Chondrocyte (in vitro differentiated cells): ENCODE measurements at places on chromosomes 3 and 15. TPM values are rescaled to one million over a fixed set of nuclear protein-coding genes. Genes with fewer than 3 reads are reported as not detected.
A peak's percentile ranks its signal among the peaks of the same experiment; 100 is the strongest.

DNA sequence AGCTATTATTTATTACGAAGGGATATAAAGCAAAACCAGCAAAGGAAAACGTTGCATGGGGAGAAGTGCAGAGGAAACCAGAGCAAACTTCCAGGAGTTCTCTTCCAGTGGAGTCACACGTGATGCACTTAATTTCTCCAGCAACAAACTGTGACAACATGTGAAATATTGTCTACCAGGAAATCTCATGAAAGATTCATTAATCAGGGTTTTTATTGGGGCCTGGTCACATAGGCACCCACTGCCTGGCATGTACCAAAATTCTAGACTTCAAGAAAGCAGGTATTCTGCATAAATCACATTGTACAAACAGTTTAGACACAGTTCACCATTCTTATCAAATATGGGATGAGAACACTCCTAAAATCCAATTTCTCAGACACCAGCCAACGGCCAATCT, 5.4 kb upstream of the TFG start:
- H3K4me1 ChIP-seq: peaks cover 5% of the 10 kb centered on the region
- no peaks in the 10 kb centered on the region for H3K36me3 ChIP-seq
- no peak overlapping the region for H3K27ac ChIP-seq
- no peak overlapping the region for H3K4me3 ChIP-seq

DNA sequence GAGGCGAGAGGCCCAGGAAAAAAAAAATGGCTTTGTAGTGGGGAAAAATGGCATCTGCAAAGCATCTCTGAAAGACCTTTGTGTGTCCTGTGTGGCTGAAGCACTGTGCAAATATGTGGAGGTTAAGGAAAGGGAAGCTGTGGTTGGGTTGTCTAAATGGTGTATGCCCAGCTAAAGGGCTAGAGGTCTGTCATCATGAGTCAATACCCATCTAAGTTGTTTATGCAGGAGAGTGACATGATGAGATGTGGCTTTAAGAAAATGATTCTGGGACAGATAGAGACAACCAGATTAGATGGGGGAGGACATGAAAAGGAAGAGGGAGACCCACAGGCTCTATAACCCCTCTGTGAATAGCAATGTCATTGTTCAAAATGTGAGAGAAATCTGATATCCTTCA, 280.7 kb downstream of the MFSD1 start:
- no peaks in the 10 kb centered on the region for H3K27me3 ChIP-seq
- DNase-seq: no peak
- H3K4me1 ChIP-seq: peaks cover 16% of the 10 kb centered on the region
- no peaks in the 10 kb centered on the region for H3K36me3 ChIP-seq
- H3K27ac ChIP-seq: no peak overlapping the region

DNA sequence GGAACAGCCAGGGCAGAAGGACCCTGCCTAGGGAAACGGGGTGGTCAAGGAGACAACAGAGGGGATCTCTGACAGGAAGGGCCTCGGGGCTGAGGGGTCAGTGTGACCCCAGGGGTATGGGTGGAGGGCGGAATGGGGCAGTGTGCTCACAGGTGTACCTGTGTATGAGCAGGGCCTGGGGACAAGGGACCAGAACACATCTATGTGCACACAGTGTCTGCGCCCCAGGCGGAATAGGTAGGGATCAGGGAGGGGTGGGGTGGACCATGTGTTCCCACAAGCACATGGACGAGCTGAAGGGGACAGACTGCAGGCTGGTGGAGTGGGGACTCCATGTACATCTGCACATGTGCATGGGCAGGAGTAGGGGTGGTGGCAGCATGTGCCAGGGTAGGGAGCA, 5.0 kb upstream of the TLR9 start:
- no peaks in the 10 kb centered on the region for H3K27me3 ChIP-seq
- no peak overlapping the region for H3K4me3 ChIP-seq
- no peak for DNase-seq
- peaks cover 30% of the 10 kb centered on the region for H3K36me3 ChIP-seq
- H3K27ac ChIP-seq: no peak overlapping the region

DNA sequence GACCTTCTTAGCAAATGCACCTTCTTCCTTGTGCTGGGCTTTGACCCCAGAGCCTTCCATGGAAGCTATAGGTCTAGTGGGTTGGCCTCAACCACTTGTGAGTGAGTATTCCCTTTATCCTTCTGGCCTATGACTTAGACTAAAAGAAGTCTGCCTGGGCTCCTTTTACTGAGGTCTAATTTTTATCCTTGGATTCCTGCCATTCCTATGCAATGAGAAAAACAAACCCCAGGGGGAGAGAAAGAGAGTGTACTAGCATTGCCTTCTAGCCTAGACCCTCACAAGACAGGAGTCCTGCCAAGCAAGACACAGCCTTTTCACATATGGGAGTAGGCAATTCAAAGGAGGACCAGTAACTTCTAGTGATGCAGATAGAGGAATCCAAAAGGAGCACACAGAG, 155.4 kb downstream of the PPM1L start:
- H3K4me1 ChIP-seq: peaks cover 5% of the 10 kb centered on the region
- H3K4me3 ChIP-seq: no peak overlapping the region

DNA sequence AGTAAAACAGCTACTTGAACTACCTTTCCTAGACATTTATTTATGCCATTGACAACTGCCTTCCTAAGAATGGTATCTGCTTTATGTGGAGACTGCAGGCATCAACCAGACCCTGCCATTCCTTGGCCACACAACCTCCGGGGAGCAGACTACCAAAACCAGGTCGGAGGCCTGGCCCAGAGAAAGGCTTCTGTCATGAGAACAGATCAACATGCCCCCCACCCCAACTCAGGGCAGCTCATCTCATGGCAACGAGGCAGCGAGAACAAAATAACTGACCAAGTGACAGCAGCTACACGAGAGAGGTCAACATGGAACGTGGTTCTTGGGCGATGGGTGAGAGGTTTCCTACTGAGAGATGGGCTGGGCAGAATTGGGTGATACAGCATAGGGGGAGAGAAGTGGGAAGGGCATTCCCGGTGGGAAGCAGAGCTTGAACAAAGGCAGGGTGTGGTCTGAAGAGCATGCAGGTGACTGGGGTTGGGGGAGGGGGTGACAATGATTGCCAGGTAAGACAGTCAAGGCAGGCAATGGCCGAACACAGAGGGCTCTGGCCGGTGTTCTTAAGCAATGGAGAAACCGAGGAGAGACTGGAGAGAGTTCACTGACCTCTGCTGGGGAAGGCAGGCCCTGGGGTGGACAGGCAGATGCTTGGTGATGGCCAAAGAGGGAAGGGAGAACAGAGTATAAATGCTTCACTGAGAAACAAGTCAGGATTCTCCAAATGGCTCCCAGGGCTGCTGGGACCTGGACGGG, 33.9 kb downstream of the CCDC12 start:
- peaks cover 31% of the 10 kb centered on the region for H3K4me1 ChIP-seq
- DNase-seq: peak; percentile 38
- no peak overlapping the region for H3K27ac ChIP-seq
- H3K36me3 ChIP-seq: peaks cover 20% of the 10 kb centered on the region
- H3K4me3 ChIP-seq: no peak overlapping the region

GRCh38 chr3:107600780-107601179, 78.0 kb downstream of the BBX start:
- peaks cover 59% of the 10 kb centered on the region for H3K4me1 ChIP-seq
- peak overlapping the region; percentile 95 for H3K27ac ChIP-seq
- DNase-seq: no peak
- H3K4me3 ChIP-seq: no peak overlapping the region
- no peaks in the 10 kb centered on the region for H3K27me3 ChIP-seq

DNA sequence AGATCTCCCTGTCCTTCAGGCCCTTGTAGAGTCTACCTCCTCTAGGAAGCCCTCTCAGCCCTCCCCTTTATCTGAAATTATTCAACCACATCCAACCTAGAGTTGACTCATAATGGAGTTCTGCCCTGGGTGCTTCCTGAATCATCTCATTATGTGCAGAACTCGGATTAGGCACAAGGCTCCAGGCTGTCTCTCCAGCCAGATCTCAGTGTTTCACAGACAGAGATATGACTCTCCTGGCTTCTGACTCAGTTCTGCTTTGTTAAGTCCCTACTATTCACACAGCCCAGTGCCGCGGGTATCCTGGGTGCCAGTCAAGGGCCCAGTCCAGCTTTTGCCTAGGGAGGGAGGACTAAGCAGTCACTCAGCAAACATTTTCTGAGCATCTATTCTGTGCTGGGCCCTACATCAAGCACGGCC, 9.3 kb downstream of the STRA6 start:
- H3K4me1 ChIP-seq: peaks cover 30% of the 10 kb centered on the region
- no peak overlapping the region for H3K27ac ChIP-seq
- H3K36me3 ChIP-seq: peaks cover 2% of the 10 kb centered on the region
- no peaks in the 10 kb centered on the region for H3K27me3 ChIP-seq
- DNase-seq: no peak

GRCh38 chr3:85678713-85679112, 719.9 kb downstream of the CADM2 start:
- no peaks in the 10 kb centered on the region for H3K36me3 ChIP-seq
- no peak for DNase-seq
- no peak overlapping the region for H3K27ac ChIP-seq
- H3K4me3 ChIP-seq: no peak overlapping the region

GRCh38 chr15:60772395-60773120, 293.6 kb upstream of the ICE2 start:
- H3K36me3 ChIP-seq: no peaks in the 10 kb centered on the region
- no peak for DNase-seq
- no peak overlapping the region for H3K27ac ChIP-seq
- peaks cover 4% of the 10 kb centered on the region for H3K4me1 ChIP-seq

The SLC9C1 gene
- total RNA-seq: 0.07 TPM in 1 of 3 replicates, not detected in the others

The GOLGA8B gene
- 42.8 to 55.3 TPM (median 52.6 TPM) in 3 replicates for total RNA-seq

The CCDC33 gene
- not detected in 3 replicates for total RNA-seq

The PIERCE2 gene
- 2.7 to 3.8 TPM (median 3.1 TPM) in 3 replicates for total RNA-seq

The TOPAZ1 gene
- total RNA-seq: not detected in 3 replicates
